ENCODE measurements at places on chromosomes 7 and 10.

GRCh38 chr7:21651697-21652096 is 108.9 kb downstream of the DNAH11 start:
- DNase-seq: no peak

GRCh38 chr7:93984024-93984423 is 20.1 kb downstream of the BET1 start:
- DNase-seq: no peak

GRCh38 chr7:26441002-26441521 is 149.4 kb downstream of the SNX10 start:
- DNase-seq: no peak

DNA sequence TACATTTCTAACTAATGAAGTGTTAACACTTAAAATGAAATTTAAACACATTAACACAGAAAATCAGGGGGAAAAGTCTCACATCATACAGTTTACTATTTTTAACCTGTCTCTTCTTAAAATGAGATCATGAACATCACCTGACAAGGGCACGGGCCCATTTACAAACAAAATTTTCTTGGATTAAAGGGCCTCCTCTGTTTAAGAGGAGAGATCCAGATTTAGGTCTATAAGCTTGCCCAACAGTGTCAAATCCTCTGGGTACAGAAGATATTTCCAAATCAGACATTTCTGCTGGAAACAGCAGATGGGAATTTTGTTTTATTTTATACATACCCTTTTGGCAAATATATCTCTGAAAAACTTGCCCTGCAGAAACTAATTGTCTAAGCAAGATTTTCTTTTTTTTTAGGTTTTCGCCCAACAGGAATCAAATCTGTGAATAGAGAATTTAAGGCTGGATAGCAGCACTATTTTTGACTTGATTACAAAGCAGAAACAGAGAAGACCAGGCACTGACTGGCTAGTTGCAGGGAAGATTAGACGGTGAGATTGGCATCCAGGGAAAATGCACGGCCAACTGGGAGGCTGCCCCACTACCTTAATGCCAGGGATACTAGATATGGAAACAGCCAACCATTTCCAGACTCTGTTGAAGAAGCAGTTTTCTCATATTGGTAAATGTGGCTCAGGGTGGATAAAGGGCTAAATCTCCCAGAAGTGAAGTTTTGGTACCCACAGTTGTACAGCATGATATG is 173.4 kb downstream of the LRRN3 start:
- no peak for DNase-seq

GRCh38 chr7:155794196-155794595 is 18.1 kb downstream of the SHH start:
- DNase-seq: no peak

DNA sequence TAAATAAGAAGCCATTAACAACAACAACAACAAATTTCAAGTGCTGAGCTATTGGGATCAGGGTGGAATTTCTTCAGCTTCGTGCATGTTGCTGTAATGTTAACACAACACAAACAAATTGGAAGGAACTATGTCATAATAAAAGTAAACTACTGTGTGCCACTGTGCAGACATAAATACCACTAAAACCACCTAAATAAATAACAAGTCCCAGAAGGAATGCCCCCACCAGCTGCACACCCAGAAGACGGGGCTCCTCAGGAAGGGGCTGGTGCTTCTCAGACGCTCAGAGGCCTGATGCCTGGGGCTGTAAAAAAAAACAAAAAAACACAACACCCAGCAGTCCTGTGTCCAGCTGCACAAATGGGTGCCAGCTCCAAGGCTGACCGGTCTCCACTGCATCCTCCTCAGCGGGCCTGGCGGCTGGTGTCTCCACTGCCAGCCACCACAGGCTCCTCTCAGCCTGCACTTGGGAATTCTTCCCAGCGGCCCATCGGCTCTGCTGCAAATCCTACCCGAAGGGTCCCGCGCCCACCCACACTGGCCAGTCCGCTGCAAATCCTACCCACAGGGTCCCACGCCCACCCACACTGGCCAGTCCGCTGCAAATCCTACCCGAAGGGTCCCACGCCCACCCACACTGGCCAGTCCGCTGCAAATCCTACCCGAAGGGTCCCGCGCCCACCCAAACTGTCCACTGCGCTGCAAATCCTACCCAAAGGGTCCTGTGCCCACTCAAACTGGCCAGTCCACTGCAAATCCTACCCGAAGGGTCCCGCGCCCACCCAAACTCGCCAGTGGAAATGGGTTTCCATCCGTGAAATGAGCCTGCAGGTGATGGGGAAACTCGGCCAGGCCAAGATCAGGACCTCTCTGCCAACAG is 35.8 kb upstream of the DNAAF5 start:
- DNase-seq: no peak

DNA sequence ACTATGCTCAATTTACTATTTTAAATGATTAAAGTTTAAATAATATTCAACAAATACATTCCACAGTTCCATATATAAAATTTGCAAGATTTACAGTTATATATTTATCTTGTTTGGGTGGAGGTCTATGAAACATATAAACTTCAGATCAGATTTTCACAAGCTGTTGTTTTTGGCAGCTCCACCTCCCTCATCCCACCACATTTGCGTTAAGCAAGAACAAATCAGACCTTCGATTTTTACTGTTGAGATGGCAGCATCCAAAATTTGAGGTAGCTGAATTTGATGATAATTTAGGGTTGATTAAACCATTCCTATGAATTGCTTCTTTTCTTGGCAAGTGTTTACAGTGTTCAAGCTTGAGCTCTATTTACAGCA is 986.4 kb downstream of the REEP3 start:
- DNase-seq: no peak

DNA sequence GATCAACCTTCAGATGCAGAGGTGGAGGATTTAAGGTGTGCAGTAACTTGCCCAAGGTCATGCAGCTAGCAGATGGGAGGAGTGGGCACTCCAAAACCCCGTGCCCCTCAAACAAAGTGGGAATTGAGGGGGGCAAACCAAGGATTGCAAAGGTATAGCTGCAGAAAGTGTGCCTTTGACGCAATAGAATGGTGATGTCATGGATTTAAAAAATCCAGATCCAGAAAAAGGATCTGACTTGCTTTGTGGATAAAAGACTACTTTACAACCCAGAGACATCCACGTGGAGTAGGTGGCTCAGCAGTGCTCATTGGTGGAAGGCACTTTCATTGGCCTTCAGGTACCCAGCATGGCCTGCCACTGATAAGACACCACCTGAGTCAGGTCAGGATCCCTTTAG is 15.7 kb upstream of the ADRB1 start:
- DNase-seq: no peak

- DNase-seq: no peak
Measured at GRCh38 chr7:151490456-151491105, 29.1 kb downstream of the RHEB start.

- DNase-seq: no peak
Measured at GRCh38 chr7:74709880-74710671, 52.6 kb downstream of the GTF2I start.

- no peak for DNase-seq
Measured at GRCh38 chr10:88200312-88201032, 337.0 kb downstream of the PTEN start.

- DNase-seq: no peak
Measured at GRCh38 chr7:84792231-84792893, 394.5 kb downstream of the SEMA3D start.

GRCh38 chr10:69335063-69335587 is 56.8 kb downstream of the HK1 start:
- no peak for DNase-seq

- no peak for DNase-seq
Measured at GRCh38 chr7:16113058-16113457, 308.3 kb downstream of the CRPPA start.
